Esophagus squamous epithelium (tissue), 5 donors: ENCODE measurements at places on chromosomes 5 and 9.

DNA sequence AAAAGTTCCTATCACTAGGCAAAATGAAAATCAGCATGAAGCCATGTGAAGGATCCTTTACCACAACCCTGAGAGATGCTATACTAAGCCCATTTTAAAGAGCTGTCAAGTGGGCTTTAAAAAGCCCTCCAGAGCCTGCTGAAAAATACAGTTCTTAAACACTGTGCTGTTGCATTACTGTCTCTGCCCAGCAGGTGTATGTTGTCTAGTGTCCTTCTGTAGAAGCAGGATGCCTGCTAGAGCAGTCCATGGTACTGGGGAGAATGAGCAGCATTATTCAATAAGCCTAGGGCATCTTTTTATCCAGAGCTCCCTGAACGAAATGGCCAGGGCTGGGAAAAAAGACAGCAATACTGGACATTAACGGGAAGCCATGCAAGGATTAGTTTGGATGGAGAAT is 126.2 kb upstream of the PLCXD3 start:
- no peak overlapping the region for H3K4me3 ChIP-seq
- no peak for DNase-seq
- no peaks in the 10 kb centered on the region for H3K4me1 ChIP-seq
- H3K27ac ChIP-seq: no peak overlapping the region
- H3K27me3 ChIP-seq: no peaks in the 10 kb centered on the region

DNA sequence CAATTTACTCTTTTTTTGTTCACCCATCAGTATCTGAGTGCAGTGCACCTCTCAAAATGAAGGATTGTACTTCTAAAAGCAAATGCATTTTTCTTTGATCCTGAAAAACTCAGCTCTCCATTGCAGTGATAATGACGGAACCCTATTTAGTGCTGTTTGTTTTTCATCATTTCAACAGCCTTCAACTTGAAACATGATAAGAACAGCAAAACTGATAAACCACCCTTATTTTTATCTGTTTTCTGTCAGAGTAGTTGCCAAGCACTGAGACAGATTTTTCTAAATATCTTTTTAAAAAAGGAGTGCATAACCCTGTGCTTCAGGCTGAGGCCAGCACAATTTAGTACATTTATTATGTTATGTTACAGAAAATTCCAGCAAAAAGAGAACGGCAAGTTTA is 549.8 kb upstream of the DMAC1 start:
- H3K27me3 ChIP-seq: no peaks in the 10 kb centered on the region
- no peak overlapping the region for H3K27ac ChIP-seq
- no peaks in the 10 kb centered on the region for H3K4me1 ChIP-seq
- DNase-seq: no peak

GRCh38 chr5:80374188-80374587 is 33.7 kb upstream of the ZFYVE16 start:
- no peak overlapping the region for H3K27ac ChIP-seq
- DNase-seq: no peak
- H3K27me3 ChIP-seq: no peaks in the 10 kb centered on the region
- H3K4me1 ChIP-seq: no peaks in the 10 kb centered on the region
- no peak overlapping the region for H3K4me3 ChIP-seq

DNA sequence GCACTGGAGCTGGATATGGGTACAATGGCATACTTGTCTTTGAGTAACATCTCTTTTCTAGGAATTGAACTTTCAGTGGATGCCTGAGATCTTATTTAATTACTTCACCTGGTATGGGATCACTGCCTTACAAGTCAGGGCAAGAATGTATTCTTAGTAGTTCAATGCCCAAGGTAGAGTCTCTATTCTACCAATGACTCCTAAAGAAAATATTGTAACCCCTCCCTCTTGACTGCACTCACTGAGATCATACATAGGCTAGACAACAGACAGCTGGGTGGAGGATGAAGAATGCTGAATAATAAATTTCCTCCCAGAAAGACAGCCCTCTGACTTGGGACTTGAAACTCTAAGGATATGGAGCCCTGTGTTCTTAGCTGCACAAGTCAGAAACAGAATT is 1216.3 kb upstream of the ACO1 start:
- H3K4me1 ChIP-seq: no peaks in the 10 kb centered on the region
- no peak overlapping the region for H3K27ac ChIP-seq
- no peaks in the 10 kb centered on the region for H3K27me3 ChIP-seq
- no peak for DNase-seq
- H3K36me3 ChIP-seq: no peaks in the 10 kb centered on the region

- no peaks in the 10 kb centered on the region for H3K36me3 ChIP-seq
- peaks cover 52% of the 10 kb centered on the region for H3K4me1 ChIP-seq
- no peak for DNase-seq
- H3K27ac ChIP-seq: no peak overlapping the region
- H3K4me3 ChIP-seq: no peak overlapping the region
These were observed 25.8 kb downstream of the NIPBL start for GRCh38 chr5:36902353-36902752.

DNA sequence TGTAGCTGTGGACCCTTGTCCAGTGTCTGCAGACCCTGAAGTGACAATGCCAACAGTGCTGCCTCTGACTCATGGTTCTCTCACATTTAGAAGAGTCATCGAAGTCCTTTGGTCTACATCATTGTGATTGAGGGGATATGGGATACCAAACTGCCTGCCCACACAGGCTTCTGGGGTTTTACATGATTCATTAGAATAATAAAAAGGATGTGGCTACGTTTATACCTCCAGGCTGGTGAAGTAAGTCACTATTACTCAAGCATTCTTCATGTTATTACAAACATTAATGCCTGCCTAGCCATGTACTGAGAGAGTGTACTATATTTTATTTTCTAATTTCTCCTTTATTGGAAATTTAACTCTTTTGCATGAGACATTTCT is 365.7 kb downstream of the SPATA31D1 start:
- H3K27ac ChIP-seq: no peak overlapping the region
- no peak overlapping the region for H3K4me3 ChIP-seq
- no peaks in the 10 kb centered on the region for H3K36me3 ChIP-seq
- no peaks in the 10 kb centered on the region for H3K27me3 ChIP-seq
- DNase-seq: no peak

DNA sequence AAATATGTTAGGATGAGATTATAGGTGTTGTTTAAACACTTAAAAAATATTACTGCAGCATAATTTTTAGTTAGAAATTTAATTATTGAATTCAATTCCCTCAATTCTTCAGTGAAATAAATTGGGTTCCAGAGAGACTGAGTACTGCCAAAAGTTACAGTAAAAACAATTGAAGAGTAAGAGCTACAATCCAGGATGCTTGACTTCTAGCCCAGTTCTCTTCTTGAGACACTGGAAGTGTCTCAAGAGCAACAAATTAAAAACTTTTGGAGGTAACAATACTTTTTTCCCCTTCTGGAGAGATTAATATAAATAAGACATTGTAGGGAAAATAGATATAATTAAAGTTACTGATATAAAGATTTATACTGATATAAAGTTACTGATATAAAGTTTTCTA is 8.3 kb downstream of the ITGA1 start:
- H3K4me3 ChIP-seq: no peak overlapping the region
- H3K27ac ChIP-seq: no peak overlapping the region
- DNase-seq: no peak
- H3K36me3 ChIP-seq: no peaks in the 10 kb centered on the region
- H3K27me3 ChIP-seq: no peaks in the 10 kb centered on the region
- H3K4me1 ChIP-seq: peaks cover 5% of the 10 kb centered on the region

- no peak overlapping the region for H3K4me3 ChIP-seq
- no peaks in the 10 kb centered on the region for H3K27me3 ChIP-seq
- no peak overlapping the region for H3K27ac ChIP-seq
- no peaks in the 10 kb centered on the region for H3K4me1 ChIP-seq
These were observed 16.0 kb upstream of the ZCCHC7 start for GRCh38 chr9:37104183-37104889.

DNA sequence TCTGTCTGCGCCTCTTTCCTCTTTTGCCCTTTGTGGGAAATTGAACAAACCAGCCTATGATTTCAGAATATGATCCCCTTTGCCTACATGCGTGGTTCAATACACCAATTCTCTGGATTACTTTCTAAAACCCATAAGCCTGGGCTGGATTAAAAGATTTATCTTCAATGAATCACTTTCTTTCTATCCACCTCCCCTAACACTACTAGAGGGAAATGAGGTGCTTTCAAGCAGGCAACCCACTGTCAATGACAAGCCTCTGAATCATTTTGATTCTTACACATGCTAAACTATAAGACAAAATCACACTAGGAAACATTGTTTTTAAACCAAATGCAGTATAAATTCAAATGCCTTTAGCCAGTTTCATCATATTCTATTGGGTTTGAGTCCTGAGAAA is 257.5 kb downstream of the AGTPBP1 start:
- H3K4me3 ChIP-seq: no peak overlapping the region
- no peak for DNase-seq
- no peak overlapping the region for H3K27ac ChIP-seq
- H3K4me1 ChIP-seq: no peaks in the 10 kb centered on the region
- no peaks in the 10 kb centered on the region for H3K27me3 ChIP-seq

DNA sequence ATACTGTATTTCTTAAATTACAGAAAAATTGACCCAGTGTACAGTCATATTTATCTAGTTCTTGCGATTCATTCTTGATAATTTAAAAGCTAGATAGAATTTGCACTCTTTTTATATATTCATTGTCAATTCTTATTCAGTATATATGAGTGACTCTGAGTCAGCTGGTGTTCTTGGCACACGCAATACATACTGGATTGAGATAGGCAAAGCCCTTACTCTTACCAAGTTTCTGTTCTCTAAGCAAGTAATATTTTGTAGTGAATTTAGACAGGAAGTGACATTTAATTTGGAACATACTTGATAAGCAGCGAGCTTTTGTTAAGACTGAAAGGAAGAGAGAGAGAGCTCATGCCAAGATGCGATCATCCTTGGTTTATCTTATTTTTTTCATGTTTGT is 57.7 kb downstream of the GPBP1 start:
- no peaks in the 10 kb centered on the region for H3K27me3 ChIP-seq
- H3K27ac ChIP-seq: no peak overlapping the region
- no peak for DNase-seq
- no peak overlapping the region for H3K4me3 ChIP-seq
- H3K4me1 ChIP-seq: no peaks in the 10 kb centered on the region

DNA sequence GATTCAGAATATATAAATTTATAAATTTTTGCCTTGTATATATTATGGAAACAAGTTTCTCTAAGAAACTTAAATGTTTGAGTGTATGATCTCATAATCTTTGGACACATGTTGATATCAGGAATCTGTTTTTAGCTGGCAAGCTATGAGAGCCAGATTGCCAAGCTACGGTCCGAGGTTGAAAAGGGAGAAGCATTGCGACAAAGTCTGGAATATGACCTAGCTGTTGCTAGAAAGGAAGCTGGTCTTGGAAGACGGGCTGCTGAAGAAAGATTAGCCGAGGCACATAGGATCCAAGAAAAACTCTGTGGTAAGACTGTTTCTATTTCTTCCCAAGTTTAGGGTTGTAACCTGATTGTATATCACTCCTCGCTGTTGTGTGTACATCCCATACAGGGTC is 25.9 kb downstream of the CCDC171 start:
- no peak overlapping the region for H3K27ac ChIP-seq
- DNase-seq: no peak

- H3K27ac ChIP-seq: peak overlapping the region; percentile 22
- H3K4me3 ChIP-seq: peak overlapping the region; percentile 35
- H3K27me3 ChIP-seq: no peaks in the 10 kb centered on the region
- H3K4me1 ChIP-seq: peaks cover 8% of the 10 kb centered on the region
- DNase-seq: no peak
- H3K36me3 ChIP-seq: no peaks in the 10 kb centered on the region
These were observed 12.0 kb upstream of the OLFM1 start for GRCh38 chr9:135075234-135076142.

- H3K4me3 ChIP-seq: no peak overlapping the region
- H3K36me3 ChIP-seq: no peaks in the 10 kb centered on the region
- H3K27ac ChIP-seq: no peak overlapping the region
- no peaks in the 10 kb centered on the region for H3K4me1 ChIP-seq
- no peaks in the 10 kb centered on the region for H3K27me3 ChIP-seq
These were observed 17.5 kb downstream of the CDH12 start for GRCh38 chr5:22835686-22836085.

DNA sequence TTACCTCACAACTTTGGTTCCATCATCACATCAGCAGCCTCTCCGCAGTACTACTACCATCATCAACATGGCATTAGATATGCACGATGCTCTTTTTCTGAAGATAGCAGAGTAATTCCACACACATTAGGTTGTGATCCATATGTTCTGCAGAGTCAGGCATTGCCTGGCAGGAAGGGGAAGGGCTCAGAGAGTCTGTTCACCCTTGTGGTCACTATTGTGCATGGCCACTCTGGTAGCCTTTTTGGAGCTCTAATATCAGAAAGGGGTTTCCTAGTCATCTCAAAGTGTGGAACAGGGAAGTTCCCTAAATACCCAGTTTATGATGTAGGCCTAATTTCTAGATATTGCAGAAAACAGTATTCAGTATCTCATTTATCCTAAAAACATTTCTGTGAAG is 373.6 kb downstream of the BNC2 start:
- H3K27me3 ChIP-seq: no peaks in the 10 kb centered on the region
- H3K36me3 ChIP-seq: no peaks in the 10 kb centered on the region

GRCh38 chr5:115855959-115856358 is 14.2 kb downstream of the AP3S1 start:
- no peaks in the 10 kb centered on the region for H3K36me3 ChIP-seq
- no peak overlapping the region for H3K4me3 ChIP-seq

DNA sequence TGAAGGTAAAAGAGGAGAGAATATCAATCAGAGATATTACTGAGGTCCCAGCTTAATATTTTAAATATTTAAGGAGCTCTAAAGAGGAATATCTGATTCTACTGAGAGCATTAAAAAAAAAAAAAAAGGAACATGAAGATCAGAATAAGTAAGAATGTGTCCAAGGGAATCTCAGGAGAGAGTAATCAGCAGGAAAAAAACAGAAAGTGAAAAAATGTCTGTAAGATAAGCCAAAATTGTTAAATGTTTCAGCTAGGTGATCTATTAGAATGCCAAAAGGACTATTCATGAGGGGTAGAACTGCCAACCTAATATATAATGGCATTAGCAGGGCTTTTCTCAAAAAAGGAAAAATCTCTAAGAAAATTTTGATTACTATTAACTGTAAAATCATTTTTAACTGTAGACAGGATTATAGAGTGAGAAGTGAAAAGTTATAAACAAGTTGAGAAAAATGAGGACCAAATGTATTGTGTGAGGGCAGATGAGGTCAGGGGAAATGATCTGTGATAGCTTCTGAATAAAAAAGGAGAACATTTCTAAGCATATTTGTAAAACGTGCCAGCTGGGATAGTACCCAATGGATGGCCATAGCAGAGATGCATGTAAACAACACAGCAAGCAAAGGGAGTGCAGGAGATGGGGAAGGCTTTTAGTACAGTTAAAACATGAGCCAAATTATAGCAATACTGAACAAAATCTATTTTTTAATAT is 9.4 kb upstream of the RHOBTB3 start:
- no peak overlapping the region for H3K4me3 ChIP-seq
- H3K36me3 ChIP-seq: no peaks in the 10 kb centered on the region
- no peak overlapping the region for H3K27ac ChIP-seq
